Dermis microvascular lymphatic vessel endothelial cell (primary cell): ENCODE measurements at places on chromosomes 1 and 21. TPM values are rescaled to one million over a fixed set of nuclear protein-coding genes. Genes with fewer than 3 reads are reported as not detected.

ANGPTL3 gene
- total RNA-seq = not detected in 2 replicates

DNA sequence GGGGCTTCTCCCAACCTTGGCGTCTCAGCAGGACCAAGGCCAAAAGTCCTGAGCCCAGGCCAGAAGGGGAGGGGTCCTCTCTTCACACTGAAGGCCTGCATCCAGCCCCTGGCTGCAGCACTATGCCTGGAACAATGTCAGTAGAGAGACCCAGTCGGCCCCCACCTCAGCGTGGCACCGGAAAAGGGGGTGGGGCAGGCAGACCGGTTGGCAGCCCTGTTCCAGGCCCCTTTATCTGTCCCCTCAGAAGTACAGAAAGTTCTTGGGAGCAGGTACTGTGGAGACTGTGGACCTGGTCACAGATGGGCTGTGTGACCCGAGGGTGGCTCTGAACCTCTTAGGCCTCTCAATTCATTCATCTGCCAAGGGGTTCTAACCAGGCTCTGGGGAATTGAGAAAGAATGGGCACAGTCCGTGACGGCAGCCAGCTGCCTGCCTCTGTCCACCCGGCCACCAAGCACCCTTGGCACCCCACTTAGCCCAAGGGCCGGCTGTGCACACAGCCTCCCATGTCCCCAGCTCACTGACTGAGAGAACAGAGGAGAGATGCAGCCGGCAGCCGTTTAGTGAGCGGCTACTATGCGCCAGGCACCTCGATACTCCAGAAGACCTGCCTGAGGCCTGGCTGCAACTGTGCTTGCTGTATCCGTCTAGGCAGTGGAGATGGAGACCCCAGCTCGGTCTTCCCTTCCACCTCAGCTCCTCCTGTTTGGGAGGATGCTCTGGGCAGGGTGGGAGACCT, 23.9 kb downstream of the RUNX3 start:
- DNase-seq = no peak

DNA sequence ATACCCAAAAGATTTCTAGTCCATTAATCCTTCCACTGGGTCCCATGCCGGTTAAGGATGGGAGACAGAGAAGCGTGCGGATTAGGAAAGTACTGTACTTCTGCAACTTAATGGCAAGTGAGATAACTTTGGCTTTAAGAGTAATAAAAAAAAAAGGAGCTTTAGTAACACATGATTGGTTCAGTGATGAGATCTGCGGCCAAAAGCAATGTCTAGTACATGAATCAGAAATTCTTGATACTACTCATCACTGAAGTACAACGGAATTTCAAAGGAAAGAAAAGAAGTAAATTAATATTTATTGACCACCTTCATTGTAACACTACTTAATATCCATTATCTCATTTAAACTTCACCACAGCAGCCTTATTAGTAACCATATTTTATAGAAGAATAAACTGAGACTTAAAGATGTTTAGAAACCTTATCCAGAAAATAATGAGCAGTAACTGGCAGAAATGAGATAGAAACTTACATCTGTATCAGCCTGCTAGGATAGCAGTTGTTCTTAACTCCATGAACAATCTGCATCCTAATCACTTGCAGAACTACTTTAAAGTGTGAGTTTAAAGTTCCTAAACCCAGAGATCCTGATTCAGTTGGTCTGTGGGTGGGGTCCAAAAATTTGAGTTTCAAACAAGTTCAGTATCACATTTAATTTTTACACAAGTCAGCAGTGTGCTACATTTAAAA, 14.1 kb upstream of the NUF2 start:
- DNase-seq = no peak

DNA sequence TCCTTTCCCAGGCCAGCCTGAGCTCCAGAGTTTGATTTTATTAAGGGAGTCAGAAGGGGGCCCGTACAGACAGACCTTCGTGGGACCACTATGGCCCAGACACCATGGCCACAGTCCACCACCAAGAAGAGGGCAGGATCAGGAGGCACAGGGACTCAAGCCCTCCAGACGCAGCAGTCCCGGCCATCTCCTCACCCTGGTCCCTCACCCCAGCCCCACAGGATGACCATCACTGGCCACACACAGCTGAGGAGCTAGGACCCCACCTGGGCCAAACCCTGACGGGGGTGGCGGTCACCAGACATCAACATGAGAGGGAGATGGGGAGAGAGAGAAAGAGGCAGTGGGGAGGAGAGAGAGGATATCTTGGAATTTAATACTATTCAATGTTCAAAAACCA, 29.2 kb upstream of the AGPAT3 start:
- DNase-seq = no peak

DNA sequence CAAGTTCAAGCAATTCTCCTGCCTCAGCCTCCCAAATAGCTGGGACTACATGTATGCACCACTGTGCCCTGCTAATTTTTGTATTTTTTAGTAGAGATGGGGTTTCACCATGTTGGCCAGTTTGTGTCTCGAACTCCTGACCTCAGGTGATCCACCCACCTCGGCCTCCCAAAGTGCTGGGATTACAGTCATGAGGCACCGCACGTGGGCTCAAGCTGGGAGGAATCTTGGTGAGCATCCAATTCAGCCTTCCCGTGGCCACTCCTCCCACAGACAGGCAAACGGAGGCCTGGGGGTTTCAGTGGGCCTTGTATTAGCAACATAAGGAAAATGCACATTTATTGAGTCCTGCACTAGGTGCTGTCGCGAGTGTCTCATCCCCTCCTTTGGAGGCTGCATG, 24.5 kb upstream of the VWA5B1 start:
- no peak for DNase-seq

GRCh38 chr1:240732390-240732789, 120.4 kb upstream of the GREM2 start:
- DNase-seq = peak; percentile 60

- no peak for DNase-seq
These were observed 140.7 kb downstream of the HHAT start for GRCh38 chr1:210469441-210469840.

DNA sequence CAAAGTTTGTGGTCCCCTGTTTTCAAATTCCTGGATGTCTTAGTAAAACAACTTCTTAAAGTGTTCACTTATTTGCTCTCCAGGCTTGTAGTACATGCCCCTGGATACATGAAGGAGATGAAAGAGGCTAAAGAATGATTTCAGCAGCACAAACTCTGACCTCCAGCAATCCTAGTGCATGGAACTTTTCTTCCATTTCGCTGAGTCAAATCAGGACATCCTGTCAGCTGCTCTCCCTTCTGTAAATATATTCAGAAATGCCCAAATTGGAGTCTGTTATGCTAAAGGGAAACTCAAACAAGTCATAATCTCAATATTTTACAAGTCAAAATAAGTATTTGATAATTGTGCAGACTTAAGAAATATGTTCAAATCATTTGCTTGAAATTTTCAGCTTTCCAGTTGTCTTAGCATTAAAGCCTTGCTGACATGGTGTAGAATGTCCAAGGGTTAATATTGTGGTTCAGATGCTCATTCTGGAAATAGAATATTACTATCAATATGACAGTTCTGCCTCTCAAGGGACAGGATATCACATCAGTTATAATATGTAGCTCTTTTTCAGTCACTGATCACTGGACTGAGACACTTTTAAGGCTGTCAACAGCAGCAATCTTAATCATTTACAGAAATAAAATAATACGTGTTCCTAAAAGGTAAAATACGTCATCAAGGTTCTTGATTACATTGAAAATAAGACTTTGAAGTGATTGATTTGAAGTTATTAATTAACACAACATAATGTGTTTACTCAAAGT, 1157.3 kb downstream of the PLA2G4A start:
- peak; percentile 6 for DNase-seq
